ENCODE measurements at places on chromosomes 11 and 22.

- no peak for DNase-seq
Measured at GRCh38 chr22:23403152-23403719, 176.9 kb downstream of the IGLL1 start.

DNA sequence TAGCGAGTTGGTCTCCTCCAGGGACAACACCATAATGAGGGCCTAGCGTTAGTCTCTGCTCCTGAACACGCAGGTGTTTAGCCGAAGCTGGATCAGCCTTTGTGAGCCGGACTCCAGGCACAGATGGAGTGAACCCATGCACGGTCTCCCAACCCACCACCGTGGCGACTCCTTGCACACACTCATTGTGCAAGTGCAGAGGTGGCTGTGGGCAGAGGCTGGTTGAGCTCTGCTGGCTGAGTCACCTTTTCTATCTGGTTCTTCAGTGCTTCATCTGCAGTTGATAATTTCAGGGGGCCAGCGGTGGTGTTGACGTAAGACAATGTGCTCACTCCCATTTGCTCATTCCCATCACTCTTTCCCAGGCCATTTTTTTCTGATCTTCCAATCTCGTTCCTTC lies 72.1 kb upstream of the SLC22A12 start:
- DNase-seq: no peak

GRCh38 chr11:57896361-57897145 lies 127.1 kb upstream of the OR9Q1 start:
- no peak for DNase-seq

DNA sequence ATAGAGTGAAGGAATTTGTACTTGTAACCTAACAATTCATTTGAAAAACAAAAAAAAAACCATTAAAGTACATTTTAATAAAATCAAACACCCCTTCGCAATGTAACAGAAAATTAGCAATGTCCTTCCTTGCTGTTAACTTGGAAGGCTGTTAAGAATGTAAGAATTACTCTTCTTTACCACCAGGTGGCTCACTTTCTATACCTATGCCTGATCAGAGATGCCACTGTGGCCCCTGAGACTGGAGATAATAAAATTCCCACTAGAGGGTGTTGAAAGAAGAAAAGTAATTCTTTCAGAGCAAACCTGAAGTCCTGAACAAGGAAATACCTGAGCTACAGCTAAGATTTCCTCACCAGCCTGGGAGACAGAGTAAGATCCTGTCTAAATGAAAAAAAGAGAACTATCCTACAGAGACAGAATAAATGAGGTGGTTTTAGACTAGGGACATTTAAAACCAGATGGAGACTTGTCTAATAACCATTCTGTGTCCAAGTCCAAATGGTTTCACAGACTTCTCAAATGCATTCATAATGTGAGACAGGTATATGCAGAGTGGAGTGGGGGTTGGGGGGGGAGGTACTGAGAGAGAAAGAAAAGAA lies 1089.3 kb downstream of the FAM181B start:
- DNase-seq: no peak

- peak; percentile 87 for DNase-seq
Measured at GRCh38 chr11:22625448-22626287, at the start of gene FANCF. TSS of gene FANCF (minus strand) at chr11:22625823. CDS start at chr11:22625810, 13 bp downstream.

GRCh38 chr11:121063728-121064127 lies 37.3 kb upstream of the TECTA start:
- DNase-seq: no peak

DNA sequence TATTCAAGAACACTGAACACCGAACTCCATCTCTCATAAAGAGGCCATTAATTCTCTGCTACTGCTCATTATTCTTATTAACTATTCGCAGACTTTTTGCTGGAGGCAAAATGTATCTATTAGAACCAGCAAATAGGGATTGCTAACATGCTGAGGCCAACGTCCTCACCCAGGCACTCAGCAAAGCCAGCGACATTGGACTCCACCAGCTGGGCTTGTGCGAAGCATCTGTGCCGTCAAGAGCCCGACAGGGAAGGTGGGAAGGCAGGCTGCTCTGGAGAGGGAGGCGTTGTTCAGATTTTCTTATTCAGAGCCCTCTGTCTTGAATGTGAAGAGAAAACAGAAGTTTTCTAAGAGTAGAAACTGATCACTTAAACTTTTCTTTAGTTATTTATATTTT lies 615.6 kb upstream of the KIRREL3 start:
- no peak for DNase-seq

DNA sequence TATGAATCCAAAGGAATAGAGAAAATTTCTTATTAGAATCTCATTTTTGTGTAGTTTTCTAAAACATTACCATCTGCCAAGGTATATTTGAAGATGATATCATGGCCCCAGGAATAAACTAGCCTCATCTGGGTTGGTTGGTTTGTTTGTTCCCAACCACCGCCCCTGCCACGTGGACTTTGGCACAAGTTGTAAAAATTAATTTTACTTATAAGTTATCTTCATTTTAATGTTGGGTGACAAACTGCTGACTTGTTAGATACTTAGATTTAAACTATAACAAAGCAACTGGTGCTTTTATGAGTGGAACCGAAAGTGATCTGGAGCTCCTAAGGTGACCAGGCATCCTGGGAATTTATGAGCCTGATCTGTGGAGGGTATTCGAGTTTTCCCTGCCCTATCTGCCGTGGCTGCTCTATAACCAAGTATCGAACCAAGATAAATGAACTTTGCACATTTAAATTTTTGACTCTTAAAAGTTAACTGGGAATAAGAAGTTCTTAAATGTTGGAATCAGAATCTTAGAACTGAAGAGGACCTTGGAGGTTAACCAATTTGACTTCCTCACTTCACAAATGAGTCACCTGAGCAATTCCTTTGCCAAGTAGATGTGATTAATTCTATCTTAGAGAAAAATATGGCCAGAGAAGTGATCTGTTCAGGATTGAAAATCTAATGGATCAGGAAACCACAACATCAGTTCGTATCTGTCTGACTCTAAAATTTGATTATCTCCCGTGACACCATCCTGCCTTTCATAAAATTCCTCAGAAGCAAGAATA lies 129.1 kb upstream of the ARHGAP42 start:
- no peak for DNase-seq
